ENCODE measurements at places on chromosomes 16 and 17.

GRCh38 chr17:63546308-63547082 is 3.8 kb upstream of the DCAF7 start:
- no peaks in the 10 kb centered on the region for H3K36me3 ChIP-seq
- no peak overlapping the region for H3K4me3 ChIP-seq
- no peaks in the 10 kb centered on the region for H3K27me3 ChIP-seq

- H3K36me3 ChIP-seq = no peaks in the 10 kb centered on the region
- H3K4me3 ChIP-seq = no peak overlapping the region
- H3K27me3 ChIP-seq = no peaks in the 10 kb centered on the region
- DNase-seq = no peak
- H3K27ac ChIP-seq = no peak overlapping the region
- no peaks in the 10 kb centered on the region for H3K4me1 ChIP-seq
Observed at GRCh38 chr16:49928176-49929041, 72.5 kb upstream of the ZNF423 start.

DNA sequence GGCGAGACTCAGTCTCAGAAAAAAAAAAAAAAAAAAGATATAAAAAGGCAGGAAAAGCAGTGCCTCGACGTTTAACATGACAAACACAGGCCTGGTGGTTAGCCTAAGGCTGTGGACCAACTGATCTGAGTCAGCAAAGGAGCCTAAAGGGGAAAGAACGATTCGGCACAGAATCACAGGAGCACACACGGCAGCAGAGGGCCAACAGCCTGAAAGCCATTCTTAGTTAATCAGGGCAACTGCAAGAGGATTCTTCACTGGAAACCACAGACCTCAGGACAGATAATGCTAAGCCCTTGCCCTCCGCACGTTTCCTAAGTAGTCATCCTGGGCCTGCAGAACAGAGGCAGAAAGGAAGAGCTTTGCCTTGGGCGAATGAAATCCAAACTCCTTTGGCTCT is 14.7 kb downstream of the TMEM11 start:
- H3K4me3 ChIP-seq = no peak overlapping the region
- H3K27ac ChIP-seq = peak overlapping the region; percentile 13
- peak; percentile 74 for DNase-seq
- H3K27me3 ChIP-seq = no peaks in the 10 kb centered on the region
- H3K36me3 ChIP-seq = peaks cover 5% of the 10 kb centered on the region

DNA sequence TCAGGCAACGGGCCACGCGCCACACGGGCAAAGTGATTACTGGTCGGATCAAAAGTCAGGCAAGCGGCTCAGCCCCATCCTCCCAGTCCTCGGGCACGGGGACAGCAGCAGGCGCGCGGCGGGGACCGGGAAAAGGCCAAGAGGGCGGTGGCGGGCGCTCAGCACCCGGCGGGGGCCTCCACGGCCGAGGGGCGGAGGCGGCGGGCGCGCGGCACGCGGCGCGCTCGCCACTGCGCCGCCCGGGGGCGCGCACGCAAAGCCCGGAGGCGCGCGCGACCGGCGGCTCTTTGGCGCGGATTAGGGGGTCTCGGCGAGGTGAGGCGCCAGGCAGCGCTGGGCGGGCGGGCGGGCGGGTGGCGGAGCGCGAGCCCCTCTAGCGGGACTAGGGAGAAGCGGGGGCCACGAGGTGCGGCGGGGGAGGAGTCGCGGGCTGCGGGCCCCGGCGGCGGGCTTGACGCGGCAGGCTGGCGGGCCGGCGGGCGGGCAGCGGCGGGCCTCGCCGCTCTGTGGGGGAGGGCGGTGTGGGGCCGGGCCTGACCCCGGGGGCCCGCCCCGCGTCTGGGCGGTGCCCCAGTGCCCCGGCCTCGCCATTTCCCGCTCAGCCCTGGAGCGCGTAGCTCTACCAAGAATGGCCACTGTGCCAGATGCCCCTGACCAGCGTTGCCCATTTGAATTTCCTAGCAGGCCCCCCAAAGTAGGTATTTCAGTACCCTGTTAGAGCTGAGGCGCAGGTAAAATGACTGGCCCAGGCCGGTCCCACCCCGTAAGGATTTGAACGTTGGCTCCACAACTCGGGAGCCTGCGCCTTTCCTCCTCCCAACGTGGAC is at the start of the genes ACACA and TADA2A:
ACACA (minus strand) TSS at position 202 of the 827 bp plus-strand sequence. CDS start 537 bp downstream, outside the sequence.
TADA2A (plus strand) TSS at position 252 of the 827 bp plus-strand sequence. CDS start 4,480 bp downstream, outside the sequence.
- H3K4me1 ChIP-seq = no peaks in the 10 kb centered on the region
- H3K27me3 ChIP-seq = no peaks in the 10 kb centered on the region
- H3K4me3 ChIP-seq = peak within 1 kb of the TSS; percentile 81
- DNase-seq = peak; percentile 84
- H3K36me3 ChIP-seq = no peaks in the 10 kb centered on the region
- peak within 1 kb of the TSS; percentile 91 for H3K27ac ChIP-seq

GRCh38 chr17:58249270-58250133 is 11.1 kb downstream of the LPO start:
- no peaks in the 10 kb centered on the region for H3K36me3 ChIP-seq
- no peaks in the 10 kb centered on the region for H3K4me1 ChIP-seq
- DNase-seq = peak; percentile 71
- H3K27ac ChIP-seq = no peak overlapping the region
- H3K27me3 ChIP-seq = peaks cover 20% of the 10 kb centered on the region

- H3K36me3 ChIP-seq = no peaks in the 10 kb centered on the region
- H3K4me1 ChIP-seq = peaks cover 5% of the 10 kb centered on the region
Observed at GRCh38 chr17:7440834-7441195, 1.5 kb downstream of the FGF11 start.

DNA sequence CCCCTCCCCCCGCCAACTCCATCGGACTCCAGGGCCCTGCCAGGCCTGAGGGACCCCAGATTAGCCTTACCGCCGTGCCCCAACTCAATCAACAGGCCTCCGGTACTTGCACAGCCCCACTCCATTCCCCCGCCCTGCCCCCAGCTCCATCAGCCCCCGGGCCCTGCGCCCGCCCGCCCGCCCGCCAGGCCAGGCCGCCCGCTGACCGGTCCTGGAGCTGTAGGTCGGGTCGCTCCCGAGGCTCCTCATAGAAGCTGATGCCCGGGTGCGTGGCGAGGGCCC is 308 bp downstream of the GTF3C1 start:
- no peak overlapping the region for H3K27ac ChIP-seq
- H3K4me3 ChIP-seq = peak overlapping the region; percentile 93
- H3K36me3 ChIP-seq = peaks cover 1% of the 10 kb centered on the region
- no peaks in the 10 kb centered on the region for H3K27me3 ChIP-seq

GRCh38 chr17:78868391-78868790 is 27.8 kb upstream of the USP36 start:
- DNase-seq = no peak
- no peak overlapping the region for H3K27ac ChIP-seq
- no peaks in the 10 kb centered on the region for H3K36me3 ChIP-seq
- no peak overlapping the region for H3K4me3 ChIP-seq
- H3K27me3 ChIP-seq = no peaks in the 10 kb centered on the region

GRCh38 chr16:46932802-46933201 is 40.7 kb downstream of the DNAJA2 start:
- no peaks in the 10 kb centered on the region for H3K4me1 ChIP-seq
- no peaks in the 10 kb centered on the region for H3K36me3 ChIP-seq
- peak; percentile 48 for DNase-seq
- no peak overlapping the region for H3K27ac ChIP-seq
- no peaks in the 10 kb centered on the region for H3K27me3 ChIP-seq

DNA sequence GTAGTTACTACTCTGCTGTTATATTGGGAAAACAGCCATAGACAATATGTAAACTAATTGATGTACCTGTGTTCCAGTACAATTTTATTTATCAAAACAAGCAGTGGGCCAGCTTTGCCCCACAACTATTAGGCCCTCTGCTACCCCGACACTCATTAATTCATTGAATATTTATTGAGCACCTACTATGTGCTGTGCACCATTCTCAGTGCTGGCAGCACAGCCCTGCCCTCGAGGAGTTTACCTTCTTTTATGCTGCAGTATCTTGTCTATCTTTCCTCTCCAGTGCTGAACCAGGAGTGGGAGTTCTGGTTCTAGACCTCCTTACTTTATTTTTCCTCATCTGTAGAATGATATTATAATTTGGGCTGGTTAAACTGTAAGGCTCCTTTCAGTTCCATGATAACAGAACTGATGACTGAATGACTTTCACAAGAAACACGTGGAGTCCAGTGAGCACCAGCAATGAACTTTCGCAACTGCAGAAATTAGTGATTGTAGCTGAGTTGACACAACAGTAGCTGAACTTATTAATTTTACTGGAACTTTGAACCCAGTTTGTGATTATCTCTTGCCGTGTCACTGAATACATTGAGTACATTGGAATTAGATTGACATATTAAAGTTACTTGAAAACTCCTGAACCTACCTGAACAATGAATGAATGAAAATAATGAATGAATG is 2.4 kb downstream of the GOSR2 start:
- H3K27me3 ChIP-seq = no peaks in the 10 kb centered on the region
- no peaks in the 10 kb centered on the region for H3K36me3 ChIP-seq
- peaks cover 2% of the 10 kb centered on the region for H3K4me1 ChIP-seq
- H3K4me3 ChIP-seq = no peak overlapping the region
- no peak overlapping the region for H3K27ac ChIP-seq
- DNase-seq = no peak

DNA sequence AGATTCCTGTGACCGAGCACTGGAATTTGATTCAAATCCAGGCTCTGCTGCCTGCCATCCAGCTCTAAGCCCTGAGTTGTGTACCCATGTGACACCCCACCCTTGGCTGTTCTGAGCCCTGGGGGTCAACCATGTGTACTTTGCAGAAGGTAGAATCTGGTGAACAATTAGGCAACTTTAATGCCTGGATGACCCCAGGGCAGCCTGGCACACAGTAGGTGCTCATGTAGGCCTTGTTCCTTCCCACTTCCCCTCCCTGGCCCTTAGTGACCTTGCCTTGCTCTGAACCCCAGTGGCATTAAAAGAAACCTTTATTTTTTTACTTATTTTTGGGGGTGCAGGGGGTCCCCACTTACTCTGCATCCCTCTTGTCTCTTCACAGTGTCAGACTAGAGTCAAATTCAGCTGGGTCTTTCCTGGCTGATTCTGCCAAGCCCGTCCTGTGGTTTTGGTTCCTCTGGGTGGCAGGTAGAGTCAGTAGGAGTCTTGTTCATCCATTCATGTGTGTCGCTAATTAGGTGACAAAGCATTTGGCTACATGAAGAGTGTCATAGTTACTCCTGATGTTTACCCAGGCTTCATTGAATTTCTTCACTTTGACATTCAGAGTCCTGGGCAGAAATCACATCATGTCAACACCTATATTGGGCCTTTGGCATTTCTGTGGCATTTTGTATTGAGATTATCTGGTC is 89.1 kb downstream of the PLCG2 start:
- H3K27me3 ChIP-seq = no peaks in the 10 kb centered on the region
- H3K4me3 ChIP-seq = no peak overlapping the region
- no peaks in the 10 kb centered on the region for H3K36me3 ChIP-seq

GRCh38 chr17:78784352-78784751 is 2.3 kb upstream of the CYTH1 start:
- no peak for DNase-seq
- no peaks in the 10 kb centered on the region for H3K27me3 ChIP-seq
- H3K36me3 ChIP-seq = no peaks in the 10 kb centered on the region
- no peak overlapping the region for H3K27ac ChIP-seq
- H3K4me1 ChIP-seq = no peaks in the 10 kb centered on the region

DNA sequence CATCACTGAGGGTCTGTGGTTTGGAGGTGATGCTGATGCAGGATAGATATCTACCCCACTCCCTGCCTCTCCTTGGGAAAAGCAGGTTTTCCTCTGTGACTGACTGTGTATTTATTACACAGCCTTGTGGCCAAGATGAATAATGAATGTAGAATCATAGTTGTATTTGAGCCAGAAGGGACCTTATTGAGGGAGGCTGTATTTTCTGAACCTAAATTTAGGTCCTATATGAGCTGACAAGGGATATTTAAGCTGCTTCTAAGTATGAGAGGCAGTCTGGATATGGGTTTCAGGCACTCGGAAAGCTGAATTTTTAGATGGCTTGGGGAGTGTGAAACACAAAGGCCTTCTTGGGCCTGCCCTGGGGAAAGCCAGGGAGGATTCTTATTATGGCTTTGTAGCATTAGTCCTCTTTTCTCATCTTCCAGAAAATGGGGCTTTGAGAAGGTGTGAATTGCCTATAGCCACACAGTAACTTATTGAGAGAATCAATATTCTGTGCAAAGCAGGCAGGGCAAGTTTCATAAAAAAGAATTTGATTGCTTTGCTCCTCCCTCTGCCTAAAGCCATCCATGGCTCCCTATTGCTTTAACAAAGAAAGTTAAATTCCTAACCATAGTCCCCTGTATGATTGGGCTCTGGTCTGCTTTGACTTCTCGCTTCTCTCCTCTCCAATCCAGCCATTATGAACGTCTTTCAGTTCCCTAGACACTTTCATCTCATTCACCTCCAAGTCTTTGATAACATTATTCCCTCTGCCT is 144.8 kb downstream of the SHISA9 start:
- no peak overlapping the region for H3K4me3 ChIP-seq
- no peaks in the 10 kb centered on the region for H3K27me3 ChIP-seq
- H3K4me1 ChIP-seq = peaks cover 4% of the 10 kb centered on the region
- H3K36me3 ChIP-seq = no peaks in the 10 kb centered on the region
- no peak for DNase-seq

- H3K4me3 ChIP-seq = peak within 1 kb of the TSS; percentile 51
- H3K27ac ChIP-seq = peak within 1 kb of the TSS; percentile 96
- DNase-seq = peak; percentile 74
- peaks cover 9% of the 10 kb centered on the region for H3K4me1 ChIP-seq
- H3K36me3 ChIP-seq = peaks cover 4% of the 10 kb centered on the region
- no peaks in the 10 kb centered on the region for H3K27me3 ChIP-seq
Observed at GRCh38 chr16:30948667-30949649, at the start of gene ORAI3. TSS of gene ORAI3 (plus strand) at chr16:30949068. CDS start at chr16:30949290, 222 bp downstream.

DNA sequence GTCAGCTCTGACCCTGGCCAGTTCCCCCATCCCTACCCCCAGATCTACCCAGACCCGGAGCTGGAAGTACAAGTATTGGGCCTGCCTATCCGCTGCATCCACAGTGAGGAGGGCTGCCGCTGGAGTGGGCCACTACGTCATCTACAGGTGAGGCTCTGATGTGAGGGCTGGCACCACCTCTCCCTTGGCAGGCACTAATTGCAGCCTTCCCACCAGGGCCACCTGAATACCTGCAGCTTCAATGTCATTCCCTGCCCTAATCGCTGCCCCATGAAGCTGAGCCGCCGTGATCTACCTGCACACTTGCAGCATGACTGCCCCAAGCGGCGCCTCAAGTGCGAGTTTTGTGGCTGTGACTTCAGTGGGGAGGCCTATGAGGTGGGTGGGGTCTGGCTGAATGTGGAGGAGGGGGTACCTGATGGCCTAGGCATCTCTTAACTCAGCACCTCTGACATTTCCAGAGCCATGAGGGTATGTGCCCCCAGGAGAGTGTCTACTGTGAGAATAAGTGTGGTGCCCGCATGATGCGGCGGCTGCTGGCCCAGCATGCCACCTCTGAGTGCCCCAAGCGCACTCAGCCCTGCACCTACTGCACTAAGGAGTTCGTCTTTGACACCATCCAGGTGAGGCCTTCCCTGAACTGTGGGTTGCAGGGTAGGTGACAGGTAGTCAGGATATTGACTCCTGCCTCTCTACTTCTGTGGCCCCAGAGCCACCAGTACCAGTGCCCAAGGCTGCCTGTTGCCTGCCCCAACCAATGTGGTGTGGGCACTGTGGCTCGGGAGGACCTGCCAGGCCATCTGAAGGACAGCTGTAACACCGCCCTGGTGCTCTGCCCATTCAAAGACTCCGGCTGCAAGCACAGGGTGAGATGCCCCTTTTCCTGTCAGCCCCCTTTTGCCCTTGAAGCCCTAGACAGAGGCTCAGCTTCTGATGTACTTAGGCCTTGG is 4.3 kb downstream of the TRAF4 start:
- H3K27me3 ChIP-seq = no peaks in the 10 kb centered on the region
- H3K4me1 ChIP-seq = peaks cover 11% of the 10 kb centered on the region
- peak overlapping the region; percentile 3 for H3K27ac ChIP-seq
- DNase-seq = no peak
- peaks cover 40% of the 10 kb centered on the region for H3K36me3 ChIP-seq
- H3K4me3 ChIP-seq = no peak overlapping the region
